ENCODE measurements at places on chromosomes 5 and 9. TPM values are rescaled to one million over a fixed set of nuclear protein-coding genes. Genes with fewer than 3 reads are reported as not detected.

Gene EMB
- total RNA-seq: 0.25 TPM

Gene TLR4
- total RNA-seq: 211 TPM

Gene INSL6
- not detected for total RNA-seq

Gene SH3GL2
- 0.06 TPM for total RNA-seq

Gene ADGRD2
- total RNA-seq: under 0.01 TPM

Gene TMEM232
- 0.63 TPM for total RNA-seq

Gene PCDHB8
- 0.16 TPM for total RNA-seq

Measured in bladder microvascular endothelial cell (primary cell).